Activated T-helper 1 cell treated with anti-CD3 and anti-CD28 coated beads, Interleukin-2, amount 50 U/mL, for 16 hours (primary cell): ENCODE measurements at places on chromosomes 2 and 18.

- no peak for DNase-seq
These were observed 8.0 kb upstream of the CYP27C1 start for GRCh38 chr2:127228102-127228501.

DNA sequence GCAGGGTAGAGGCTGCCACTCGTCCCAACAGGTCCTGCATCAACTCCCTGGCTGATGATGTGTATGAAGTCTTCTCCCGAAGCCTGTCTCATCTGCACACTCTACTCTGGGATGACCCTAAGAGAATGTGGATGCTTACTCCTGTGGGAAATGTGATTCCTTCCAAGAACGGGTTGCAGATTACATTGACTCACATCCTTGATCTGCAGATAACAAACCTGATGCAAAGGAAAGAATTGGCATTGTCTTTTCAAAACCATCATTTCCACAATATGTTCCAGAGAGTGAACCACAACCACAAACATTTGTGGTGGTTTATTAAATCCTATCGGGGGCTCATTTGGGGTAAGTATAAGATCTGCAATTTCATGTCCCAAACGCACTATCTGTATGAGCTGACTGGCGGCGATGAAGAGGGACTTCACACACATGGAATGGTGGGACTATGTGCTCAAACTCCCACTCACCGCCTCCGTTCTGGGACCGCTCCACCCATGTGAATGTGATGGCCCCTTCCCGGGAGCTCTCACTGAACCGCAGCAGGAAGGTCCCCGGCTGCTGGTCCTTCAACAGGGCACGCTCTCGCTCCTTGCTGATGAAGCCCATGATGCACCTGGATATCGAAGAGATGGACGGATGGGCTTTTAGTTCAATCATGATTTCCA lies 35.5 kb downstream of the STAT1 start:
- no peak for DNase-seq

GRCh38 chr2:19841918-19842693 lies 59.7 kb downstream of the TTC32 start:
- no peak for DNase-seq

DNA sequence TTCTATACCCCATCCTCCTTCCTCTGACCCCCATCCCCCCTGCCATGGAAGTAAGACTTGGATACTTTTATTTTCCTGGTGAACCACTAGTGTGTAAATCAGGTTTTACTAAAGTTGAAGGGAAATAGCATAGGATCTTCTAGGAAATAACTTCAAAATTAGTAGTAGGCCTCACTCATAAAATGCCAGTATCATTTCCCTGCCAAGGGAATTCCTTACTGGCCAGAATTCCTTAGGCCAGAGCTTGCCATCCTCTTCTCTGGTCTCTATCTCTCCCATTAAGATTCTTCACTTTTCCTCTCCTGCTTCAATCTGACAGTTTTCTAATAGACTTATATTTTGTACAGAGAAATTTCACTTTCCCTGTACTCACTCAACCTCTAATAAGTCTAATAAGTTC lies 322.8 kb upstream of the TANK start:
- no peak for DNase-seq

- peak; percentile 12 for DNase-seq
These were observed 6.2 kb upstream of the GPR155 start for GRCh38 chr2:174492963-174493431.

DNA sequence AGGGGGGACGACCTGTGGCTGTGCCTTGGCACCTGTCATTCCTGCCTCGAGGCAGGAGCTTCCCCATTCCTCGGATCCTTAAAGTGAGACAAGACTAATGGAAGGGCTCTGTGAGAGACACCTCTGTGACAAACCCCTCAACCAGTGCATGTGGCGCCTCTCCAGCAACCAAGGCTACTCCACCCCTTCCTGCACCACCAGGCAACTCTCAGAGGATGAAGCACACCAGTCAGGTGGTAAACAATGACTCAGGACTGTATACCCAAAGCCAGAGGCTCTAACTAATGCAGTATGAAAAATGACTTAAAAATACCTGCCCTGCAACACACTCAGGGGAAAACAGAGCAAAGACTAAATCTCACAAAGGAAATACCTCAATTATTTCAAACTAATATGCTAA lies 136.9 kb downstream of the UXS1 start:
- peak; percentile 41 for DNase-seq
